ENCODE measurements at places on chromosomes 12 and 14.

DNA sequence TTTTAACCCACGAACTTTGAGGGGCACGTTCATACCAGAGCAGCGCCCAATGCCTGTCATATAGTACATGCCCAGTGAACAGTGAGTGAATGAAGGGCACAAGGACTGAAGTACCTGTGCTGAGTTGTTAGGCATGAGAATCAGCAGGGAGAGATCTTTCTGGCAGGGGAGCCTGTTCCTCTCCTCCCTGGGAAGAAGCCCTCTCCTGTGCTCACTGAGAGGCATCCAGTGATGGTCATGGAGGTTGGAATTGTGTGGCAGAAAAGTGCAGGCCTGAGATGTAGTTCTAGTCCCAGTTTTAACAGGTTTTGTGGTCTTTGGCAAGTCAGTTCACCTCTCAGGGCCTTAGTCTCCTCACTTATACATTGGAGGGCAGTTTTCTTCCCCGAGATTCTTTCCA, 20.6 kb downstream of the TEAD4 start:
- DNase-seq = no peak

DNA sequence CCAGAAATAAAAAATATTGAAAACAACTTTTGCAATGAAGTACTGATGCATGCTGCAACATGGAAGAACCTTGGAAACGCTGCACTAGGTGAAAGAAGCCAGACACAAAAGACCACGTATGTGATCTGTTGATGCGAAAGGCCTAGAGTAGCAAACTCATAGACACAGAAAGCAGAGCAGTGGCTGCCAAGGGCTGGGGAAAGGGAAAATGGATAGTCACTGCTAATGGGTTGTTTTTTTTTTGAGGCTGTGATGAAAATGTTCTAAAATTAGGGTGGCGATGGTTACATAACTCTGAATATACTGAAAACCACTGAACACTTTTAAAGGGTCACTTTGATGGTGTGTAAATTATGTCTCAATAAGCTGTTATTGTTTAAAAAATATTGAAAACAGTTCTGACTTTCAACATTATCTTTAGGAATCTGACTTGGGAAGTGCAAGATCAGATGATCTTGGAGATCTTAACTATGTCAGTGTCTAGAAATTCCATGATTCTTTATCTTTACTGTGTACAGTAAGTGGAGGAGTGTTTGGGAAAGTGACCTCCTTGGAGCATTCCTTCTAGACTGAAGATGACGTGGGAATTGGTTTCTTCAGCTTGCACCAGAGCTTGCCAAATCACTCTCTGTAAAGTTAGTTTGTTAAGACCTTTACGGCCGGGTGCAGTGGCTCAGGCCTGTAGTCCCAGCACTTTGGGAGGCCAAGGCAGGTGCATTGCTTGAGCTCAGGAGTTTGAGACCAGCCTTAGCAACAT, 12.4 kb downstream of the MLXIP start:
- DNase-seq = no peak

DNA sequence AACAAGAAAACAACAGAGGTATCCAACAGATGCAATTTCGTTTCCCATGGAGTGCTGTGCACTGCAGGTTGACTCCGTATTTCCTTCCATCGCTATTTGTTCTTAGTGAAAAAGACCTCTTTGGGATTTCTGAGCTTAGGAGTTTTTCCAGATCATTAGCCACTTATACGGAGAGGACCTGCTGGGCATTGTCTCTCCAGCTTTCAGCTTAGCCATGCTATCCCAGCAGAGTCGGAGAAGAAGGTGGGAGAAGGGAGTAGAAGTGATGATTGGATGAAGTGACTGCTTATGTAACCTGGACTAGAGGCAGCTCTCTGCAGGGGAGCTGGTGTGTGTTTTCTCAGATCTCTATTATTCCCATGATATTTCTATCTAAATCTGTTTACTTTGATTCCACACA, 737.7 kb downstream of the DIO2 start:
- DNase-seq = no peak

DNA sequence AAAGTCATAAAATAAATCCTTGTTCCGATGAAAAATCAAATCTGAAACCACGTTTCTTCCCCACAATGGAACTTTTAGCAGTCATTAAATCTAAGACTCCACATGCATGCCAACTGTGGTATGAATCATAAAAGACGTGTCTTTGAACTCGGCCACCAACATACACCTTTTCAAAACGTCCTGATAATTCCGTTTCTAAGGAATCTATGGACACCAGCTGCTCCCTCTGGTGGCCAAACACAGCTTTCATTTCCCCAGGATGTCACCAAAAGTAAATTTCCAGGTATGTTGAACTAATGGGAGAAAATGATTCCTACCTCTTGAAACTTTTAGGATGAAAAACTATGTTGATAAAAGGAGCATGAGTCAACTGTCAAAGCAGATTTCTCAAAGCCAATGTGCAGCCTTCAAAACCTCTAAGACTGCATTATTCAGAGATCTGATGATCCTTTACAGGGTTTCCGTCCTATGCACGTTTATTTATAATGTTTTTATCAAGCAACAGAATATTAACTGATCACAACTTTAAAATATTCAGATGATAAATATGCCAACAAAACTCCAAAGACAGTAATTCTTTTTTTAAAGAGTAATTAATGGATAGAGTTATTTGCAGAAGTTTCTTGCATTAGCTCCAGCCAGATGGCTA, 96.2 kb downstream of the CIT start:
- DNase-seq = peak; percentile 18
